ENCODE measurements at places on chromosomes 4 and X. TPM values are rescaled to one million over a fixed set of nuclear protein-coding genes. Genes with fewer than 3 reads are reported as not detected.

DNA sequence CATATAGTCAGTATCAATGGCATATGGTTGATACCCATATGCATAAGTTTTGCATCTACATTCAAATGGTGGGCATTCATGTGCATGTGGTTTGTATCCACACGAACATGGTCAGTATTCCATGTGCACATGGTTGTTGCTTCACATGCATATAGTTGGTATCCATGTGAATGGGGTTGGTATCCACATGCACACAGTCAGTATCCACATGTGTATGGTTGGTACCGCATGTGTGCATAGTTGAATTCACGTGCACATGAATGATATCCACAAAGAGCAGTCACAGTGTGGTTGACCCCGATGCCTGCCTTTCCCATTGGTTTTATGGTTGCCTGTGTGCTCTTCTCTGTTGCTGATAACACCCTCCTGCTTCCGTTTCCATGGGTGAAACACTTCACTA, 427.9 kb downstream of the STIM2 start:
- ATAC-seq = no peak

The KIAA1210 gene
- total RNA-seq = not detected

DNA sequence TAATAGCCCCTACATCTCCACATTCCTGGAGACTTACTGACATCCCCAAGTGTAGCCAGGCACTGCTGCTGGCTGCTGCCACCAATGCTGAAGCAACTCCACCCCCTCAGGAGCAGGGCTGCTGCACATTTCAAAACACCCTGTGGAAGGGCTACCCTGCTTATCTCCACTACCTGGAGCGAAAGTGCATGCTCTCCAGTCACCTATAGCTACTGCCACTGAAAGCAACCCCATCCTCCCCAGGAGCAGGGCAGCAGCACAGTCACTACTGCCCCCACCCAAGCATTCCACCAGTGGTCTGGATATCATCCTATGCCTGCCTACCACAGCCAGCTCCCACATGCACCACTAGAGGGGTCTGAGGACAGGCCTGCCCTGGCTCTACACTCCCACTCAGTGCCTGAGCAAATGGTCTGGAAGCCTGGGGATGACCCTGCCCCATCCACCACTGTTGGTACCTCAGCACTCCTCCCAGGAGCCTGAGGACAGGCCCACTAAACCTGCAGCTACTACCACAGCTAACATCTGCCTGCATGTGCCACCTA, 55.3 kb downstream of the MANBA start:
- ATAC-seq = no peak

DNA sequence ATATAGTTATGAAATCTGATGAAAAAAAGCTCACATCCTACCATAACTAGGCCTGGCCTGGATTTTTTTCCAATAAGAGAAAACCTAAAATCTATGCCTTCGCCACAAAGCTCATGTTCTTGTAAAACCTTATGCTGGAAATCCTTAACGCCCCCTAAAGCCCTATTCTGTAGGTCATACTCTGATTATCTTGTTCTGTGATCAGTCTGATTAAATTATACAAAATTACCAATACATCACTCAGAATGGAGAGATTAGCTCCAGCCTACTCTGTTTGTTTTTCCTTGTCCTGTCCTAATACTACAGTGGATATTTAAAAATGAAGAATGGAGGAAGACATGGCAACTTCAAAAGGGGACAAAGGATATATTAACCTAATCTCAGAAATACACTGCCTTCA, 7.2 kb downstream of the ZNF827 start:
- ATAC-seq = no peak

DNA sequence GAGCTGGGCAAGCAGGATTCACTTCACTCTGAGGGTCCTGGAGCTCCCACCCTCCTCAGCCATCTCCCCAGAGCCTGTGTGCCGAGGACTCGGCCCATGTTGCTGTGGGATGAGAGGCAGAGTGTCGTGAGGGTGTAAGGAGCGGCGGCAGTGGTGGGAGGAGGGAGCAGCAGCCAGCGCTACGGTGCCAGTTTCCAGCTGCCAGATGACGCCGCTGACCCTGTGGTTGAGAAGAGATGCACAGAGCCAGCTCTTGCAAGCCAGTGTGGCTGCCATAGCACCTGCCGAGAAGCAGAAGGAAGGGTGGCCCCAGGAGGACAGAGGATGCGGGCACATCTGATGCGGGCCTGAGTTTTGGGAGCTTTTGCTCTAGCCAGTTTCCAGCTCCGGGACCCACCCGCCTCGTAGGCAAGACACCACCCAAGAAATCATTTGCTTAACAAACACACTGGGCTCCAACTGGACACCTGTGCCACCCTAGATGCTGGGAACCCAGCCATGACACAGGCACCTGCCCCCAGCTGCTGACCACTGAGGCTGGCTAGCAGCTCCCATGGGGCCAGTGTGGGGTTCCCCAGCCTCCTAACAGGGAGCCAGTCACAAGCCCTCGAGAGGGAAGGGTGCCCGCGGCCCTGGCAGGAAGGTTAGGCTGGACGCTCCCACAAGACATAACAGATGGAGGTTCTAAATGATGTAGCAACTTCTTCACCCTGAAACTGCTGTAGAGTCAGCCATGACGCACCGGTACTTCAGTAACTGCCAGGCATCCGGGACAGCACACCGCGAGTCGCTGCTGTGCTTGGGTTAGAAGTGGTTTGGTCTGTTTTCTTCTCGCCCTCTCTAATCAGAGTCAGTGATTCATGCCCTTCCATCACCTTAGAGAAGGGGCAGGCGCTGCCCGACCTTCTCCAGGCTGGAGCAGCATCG, 8.9 kb downstream of the MSANTD1 start:
- no peak for ATAC-seq

The DRD5 gene
- total RNA-seq = not detected

GRCh38 chr4:108393890-108394472, 225.2 kb upstream of the LEF1 start:
- ATAC-seq = no peak

GRCh38 chr4:174154215-174154854, 129.1 kb downstream of the FBXO8 start:
- ATAC-seq = peak; percentile 67

DNA sequence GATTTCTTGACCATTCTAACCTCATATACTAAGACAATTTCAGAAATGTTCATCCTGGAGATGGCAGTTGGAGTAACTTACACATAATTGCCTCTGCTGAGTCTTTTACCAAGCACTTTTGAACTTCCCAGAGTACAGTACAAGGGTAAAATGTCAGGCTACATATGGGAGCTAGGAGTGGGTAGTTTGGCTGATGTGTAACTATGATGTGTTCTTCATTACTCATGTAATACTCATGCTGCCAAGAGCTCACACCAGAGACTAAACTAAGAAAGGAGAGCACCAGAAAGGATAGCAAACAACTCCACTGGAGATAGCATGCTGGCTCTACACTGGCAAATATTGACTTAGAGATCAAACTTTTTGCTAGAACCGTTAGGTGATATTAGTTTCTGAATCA, 194.0 kb downstream of the PDGFRA start:
- no peak for ATAC-seq

- ATAC-seq = no peak
Measured at GRCh38 chrX:41711021-41711667, 12.8 kb upstream of the GPR82 start.
